ENCODE measurements at places on chromosomes 1 and 21.

GRCh38 chr1:166975361-166976129 is at the start of gene ILDR2:
Gene ILDR2 (minus strand): TSS chr1:166975540. CDS start chr1:166975268, 272 bp downstream.
- DNase-seq: peak; percentile 8

GRCh38 chr1:180169640-180170195 is 15.0 kb downstream of the QSOX1 start:
- no peak for DNase-seq

- DNase-seq: no peak
Observed at GRCh38 chr1:199064971-199065370, 426.1 kb downstream of the PTPRC start.

DNA sequence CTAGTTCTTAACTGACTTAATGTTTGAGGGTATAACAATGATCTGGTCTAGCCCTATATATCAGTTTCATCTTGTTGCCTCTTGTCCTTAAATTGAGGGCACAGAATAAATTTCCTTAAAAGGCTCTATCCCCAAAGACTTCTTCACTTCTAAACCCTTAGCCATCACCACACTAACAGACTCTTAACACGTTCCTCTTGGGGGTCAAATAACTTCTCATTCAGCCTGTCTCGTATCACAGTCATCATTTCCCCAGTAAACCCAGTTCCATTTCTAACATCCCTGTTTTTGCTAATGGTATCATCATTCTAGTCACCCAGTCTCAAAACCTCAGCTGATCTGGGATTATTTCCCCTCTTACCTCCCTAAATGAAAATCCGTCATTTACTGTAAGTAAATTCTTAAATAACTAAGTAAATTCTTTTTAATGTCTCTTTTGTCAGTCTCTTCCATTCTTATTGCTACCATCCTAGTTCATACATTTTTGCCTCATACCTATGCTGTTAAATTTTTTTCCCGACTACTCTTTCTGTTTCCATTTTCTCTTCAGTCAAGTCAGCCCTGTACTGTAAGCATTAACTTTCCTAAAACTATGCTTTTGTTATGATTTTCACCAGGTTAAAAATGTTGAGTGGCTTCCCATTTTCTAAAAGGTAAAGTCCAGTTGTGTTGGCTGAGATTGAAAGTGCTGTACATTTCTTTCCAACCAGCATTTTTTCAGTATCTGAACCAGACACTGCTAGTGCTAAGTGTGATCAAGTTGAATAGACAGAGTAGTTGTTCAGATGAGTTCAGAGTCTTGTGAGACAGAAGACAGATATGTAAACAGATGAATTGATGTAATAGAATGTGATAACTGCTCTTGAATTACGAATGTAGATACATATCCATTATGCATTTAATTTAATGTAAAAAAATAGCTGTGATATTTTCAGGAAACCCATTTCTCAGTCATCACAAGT is 6.9 kb downstream of the CTTNBP2NL start:
- peak; percentile 50 for DNase-seq

- no peak for DNase-seq
Observed at GRCh38 chr1:183920651-183921050, 115.7 kb downstream of the RGL1 start.

- no peak for DNase-seq
Observed at GRCh38 chr21:45741691-45742090, 98.2 kb downstream of the PCBP3 start.

DNA sequence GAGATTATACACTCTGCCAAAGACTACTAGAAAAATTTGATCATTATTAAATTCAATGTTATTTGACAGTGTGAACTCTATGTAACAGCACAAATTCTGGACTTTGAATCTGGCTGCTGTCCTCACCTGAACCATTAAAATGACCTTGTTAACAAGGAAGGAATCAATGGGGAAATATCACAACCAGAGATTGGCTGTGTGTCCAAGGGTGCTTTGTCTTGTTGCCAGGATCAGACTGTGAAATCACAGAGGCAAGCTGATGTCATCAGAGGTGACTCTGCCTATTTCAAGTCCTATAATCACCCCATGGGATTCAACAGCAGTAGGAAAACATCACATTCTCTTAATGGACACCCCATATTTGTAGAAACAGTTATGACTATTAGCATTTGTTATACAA is 46.8 kb downstream of the ADAMTS5 start:
- DNase-seq: no peak

DNA sequence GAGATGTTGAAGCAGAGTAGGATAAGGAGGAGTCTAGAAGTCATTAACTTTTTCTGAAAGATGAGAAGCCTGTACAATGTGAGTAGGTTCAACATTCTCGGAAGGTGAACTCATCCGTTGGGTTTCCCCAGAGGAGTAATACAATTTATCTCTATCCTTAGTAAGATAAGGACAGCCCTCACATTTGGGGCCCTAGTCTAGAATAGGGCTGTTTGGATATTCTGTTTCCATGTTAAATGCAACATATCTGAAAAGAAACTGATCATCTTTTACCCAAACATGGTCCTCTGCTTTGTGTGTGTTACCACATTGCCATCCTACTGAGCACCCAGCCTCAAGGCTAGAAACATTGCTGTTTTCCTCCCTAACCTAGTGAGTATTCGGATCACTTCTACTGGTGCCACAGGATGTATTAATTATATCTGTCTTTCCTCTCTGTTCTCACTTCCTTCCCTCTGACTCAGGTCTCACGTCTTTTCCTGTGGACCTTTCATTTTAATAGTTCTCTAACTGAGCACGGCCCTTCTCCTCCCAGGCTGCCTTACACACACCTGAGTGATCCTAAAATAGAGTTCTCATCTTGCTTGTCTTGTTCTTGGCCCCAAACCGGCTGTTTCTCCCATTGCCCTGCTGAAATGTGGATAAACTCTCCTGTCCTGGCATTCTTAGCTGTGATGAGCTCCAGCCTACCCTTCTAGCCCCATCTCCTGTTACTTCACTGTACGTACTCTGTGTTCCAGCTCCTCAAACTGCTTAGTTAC is 91.7 kb downstream of the CDC14A start:
- peak; percentile 63 for DNase-seq

DNA sequence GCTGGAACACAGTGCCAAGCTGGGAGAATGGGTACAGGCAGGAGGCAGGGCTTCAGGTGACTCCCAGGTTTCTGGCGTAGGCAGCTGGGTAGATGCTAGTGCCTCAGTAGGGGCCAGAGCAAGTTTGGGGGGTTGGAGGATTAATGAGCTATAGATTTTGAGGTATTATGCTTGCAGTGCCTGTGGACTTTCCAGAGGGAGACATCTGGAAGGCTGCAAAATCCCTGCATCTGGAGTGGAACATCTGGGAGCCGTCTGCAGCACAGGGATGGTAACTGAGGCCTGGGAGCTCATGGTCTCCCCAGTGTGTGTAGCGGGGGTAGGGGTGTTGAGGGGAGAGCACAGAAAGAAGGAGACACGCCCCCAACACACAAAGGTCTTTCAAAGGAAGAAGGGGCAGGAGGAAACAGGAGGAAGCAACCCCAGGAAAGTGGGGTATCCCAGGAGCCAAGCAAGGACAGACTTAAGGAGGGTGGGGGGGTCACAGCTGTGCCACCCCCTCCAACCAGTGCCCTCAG is 2.2 kb upstream of the PDZK1IP1 start:
- DNase-seq: no peak

- no peak for DNase-seq
Observed at GRCh38 chr21:44395260-44395659, 41.8 kb downstream of the TRPM2 start.

DNA sequence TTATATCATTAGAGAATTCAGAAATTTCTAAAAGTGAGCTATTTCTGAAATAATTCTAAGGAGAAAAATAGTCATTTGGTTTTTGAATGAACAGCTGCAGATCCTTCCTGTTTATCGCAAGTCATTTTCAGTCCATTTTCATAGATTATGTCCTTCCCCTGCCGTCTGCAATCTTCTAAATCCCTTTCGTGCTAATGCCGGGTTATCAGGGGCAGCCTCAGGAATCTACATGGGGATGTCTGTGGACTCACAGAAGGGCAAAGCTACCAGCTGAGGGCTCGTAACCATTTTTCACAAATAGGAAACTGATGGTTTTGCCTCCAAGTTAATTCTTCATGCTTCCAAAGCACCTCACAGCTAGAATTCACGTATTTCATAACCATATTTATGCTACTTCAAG is 23.0 kb downstream of the RCAN3 start:
- no peak for DNase-seq

DNA sequence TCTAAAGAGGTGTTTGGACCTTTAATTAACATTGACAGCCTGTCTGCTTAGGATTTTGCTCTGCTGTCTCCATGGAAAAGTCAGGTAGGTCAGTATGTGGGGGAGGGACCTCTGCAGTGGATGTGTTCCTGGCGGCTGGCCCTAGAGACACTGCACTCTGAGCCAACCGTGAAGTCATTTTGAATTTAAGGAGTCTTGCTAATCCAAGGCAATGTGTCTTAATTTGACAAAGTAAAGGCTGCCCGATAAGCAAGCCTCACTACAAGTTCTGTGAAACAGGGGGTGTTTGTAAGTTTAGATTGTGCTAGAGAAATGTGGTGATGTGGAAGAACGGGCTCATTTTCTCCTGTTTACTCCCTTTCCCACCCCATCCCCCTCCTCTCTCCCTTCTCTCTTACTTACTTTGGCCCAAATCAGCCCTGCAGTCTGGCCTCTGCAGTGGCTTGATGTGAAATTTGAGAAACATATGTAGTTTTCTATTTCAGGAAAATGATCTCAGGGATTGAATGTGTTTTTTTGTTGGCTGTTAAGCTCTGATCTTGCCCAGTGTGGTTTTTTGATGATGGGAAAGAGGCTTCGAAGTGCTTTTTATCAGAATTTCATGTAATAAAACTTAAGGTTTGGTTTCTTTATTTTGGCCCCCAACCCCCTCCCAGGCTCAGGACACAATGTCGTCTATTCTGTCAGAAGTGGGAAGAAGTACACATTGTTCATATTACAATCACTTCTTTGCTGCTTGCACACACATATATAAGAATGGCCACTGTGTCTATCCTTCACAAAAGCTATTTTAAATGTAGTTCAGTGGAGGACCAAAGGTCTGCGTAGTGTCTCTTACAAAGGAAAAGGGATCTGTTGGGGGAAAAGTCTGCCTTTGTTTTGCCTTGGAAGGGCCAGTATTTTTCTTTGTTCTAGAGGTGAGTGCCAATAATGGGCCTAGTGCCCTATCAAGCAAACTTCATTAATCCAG is 96.6 kb downstream of the FGGY start:
- peak; percentile 92 for DNase-seq

DNA sequence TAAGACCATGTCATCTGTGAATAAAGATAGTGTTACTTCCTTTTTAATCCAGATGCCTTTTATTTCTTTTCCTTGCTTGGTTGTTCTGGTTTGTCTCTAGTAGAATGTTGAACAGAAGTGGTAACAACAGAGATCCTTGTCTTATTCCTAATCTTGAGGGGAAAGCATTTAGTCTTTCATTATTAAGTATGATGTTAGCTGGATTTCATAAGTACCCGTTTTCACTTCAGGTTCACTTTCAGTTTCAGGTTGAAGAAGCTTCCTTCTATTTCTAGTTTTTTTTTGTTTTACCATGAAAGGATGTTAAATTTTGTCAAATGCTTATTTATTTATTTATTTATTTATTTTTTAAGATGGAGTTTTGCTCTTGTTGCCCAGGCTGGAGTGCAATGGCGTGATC is 22.3 kb upstream of the AGPAT3 start:
- DNase-seq: no peak

- peak; percentile 65 for DNase-seq
Observed at GRCh38 chr1:36369061-36369861, 16.5 kb downstream of the STK40 start.

GRCh38 chr1:214499732-214500131 is 51.7 kb downstream of the PTPN14 start:
- no peak for DNase-seq

DNA sequence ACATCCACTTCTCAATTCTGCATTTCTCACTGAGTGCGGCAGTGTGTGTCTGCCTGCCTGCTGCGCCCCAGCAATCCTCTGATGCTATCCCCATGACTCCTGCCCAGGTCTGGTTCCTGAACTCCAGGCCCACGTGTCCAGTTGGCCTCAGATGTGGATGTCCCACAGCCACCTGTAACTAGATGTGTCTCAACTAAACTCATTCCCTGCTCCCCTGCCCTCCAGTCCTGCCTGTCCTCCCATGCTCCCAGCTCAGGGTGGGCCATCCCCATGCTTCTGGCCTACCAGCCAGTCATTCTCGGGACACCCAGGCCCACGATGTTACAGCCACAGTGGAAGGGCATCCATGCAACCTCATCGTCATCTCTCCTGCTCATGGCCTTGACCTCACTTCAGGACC is 76.8 kb downstream of the STUM start:
- no peak for DNase-seq

- DNase-seq: no peak
Observed at GRCh38 chr1:184267747-184268146, 119.1 kb upstream of the C1orf21 start.

DNA sequence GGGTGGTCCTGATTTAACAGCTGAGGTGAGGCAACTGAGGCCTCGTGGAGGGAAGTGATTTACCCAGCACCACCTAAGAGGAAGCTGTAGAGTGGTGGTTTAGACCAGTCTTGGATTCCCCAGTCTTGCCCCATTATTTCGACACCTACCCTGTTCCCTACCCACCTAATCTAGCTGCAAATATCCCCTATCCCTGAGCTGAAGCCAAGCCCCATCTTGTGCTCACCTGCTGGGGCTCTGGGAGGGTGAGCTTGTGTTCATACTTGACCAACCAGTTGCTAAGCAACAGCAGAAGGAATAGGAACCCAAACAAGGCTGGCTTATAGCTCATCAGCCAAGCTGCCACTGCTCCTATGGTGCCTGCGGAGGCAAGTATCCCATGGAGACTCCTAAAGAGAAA is 2.0 kb downstream of the TEX46 start:
- DNase-seq: no peak

GRCh38 chr1:11530731-11531311 is 51.9 kb downstream of the DISP3 start:
- DNase-seq: no peak

GRCh38 chr1:156465747-156466365 is 34.7 kb downstream of the MEF2D start:
- DNase-seq: no peak

DNA sequence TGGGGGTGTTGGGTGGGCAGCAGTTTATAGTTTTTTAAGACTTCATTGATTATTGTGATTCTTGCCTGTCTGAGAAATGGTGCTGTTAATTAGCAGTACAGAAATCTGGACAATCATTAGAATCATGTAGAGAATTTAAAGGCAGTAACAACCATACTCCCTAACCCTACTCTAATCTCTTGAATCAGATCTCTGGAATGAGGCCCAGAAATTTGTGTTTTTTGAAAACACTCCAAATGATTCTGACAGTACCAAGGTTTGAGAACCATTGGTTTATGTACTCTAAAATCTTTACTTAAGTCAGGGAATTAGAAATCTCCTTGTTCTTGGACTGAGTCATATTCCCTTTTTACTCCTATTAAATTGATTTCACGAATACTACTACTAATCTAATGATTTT is 24.0 kb downstream of the FNBP1L start:
- peak; percentile 87 for DNase-seq

GRCh38 chr1:173333581-173333980 is 126.5 kb upstream of the TNFSF4 start:
- peak; percentile 23 for DNase-seq

DNA sequence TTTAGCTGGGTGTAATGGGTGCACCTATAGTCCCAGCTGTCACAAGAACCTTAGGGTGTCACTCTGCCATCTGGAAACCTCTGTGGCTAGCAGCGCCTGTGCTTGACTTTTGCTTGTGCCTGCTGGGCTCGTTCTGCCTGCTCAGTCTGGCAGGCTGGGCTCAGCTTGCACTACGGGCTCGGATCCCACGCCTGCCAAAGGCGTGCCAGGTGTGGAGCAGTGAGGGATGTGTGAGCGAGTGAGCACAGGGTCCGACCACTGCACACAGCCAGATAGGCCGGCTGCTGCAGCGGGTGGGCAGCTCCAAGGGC is 2.8 kb upstream of the LSM10 start:
- DNase-seq: no peak

GRCh38 chr1:18166341-18166740 is 58.7 kb downstream of the IGSF21 start:
- DNase-seq: no peak
